ENCODE measurements at places on chromosomes 7 and 10. TPM values are rescaled to one million over a fixed set of nuclear protein-coding genes. Genes with fewer than 3 reads are reported as not detected.

Gene FAM25A
- not detected for polyA plus RNA-seq

Gene SEMA3E
- polyA plus RNA-seq, result 1.6 TPM

Gene LFNG
- 19.7 TPM for polyA plus RNA-seq

Gene SPDYE1
- polyA plus RNA-seq, result 1.6 TPM

Gene OR2A1
- polyA plus RNA-seq, result 0.63 TPM

Gene CALHM1
- 0.04 TPM for polyA plus RNA-seq

Gene TBXAS1
- 2.8 TPM for polyA plus RNA-seq

Gene ITIH5
- polyA plus RNA-seq, result 47.8 TPM

Gene MKI67
- 22.0 TPM for polyA plus RNA-seq

Gene PRKG1
- polyA plus RNA-seq, result 38.2 TPM

Gene CELF2
- polyA plus RNA-seq, result 70.1 TPM

Gene SORCS1
- polyA plus RNA-seq, result 5.1 TPM

Gene ASIC3
- 6.8 TPM for polyA plus RNA-seq

Gene CCDC136
- polyA plus RNA-seq, result 22.9 TPM

Measured in forelimb muscle (tissue), 1 donor.